ENCODE measurements at places on chromosomes 12 and 14.

- no peak for DNase-seq
- peak overlapping the region; percentile 92 for H3K27ac ChIP-seq
- H3K27me3 ChIP-seq, result no peaks in the 10 kb centered on the region
- H3K4me1 ChIP-seq, result peaks cover 21% of the 10 kb centered on the region
- peaks cover 7% of the 10 kb centered on the region for H3K36me3 ChIP-seq
- H3K4me3 ChIP-seq, result peak overlapping the region; percentile 97
These were observed 471 bp downstream of the XPOT start for GRCh38 chr12:64404470-64405256.

GRCh38 chr14:21268617-21269251 lies 508 bp downstream of the HNRNPC start:
- peaks cover 58% of the 10 kb centered on the region for H3K36me3 ChIP-seq
- no peaks in the 10 kb centered on the region for H3K27me3 ChIP-seq
- H3K4me1 ChIP-seq, result peaks cover 48% of the 10 kb centered on the region
- peak overlapping the region; percentile 99 for H3K4me3 ChIP-seq
- H3K27ac ChIP-seq, result peak overlapping the region; percentile 100
- DNase-seq, result no peak

GRCh38 chr14:104116288-104116755 lies 22.1 kb upstream of the KIF26A start:
- DNase-seq, result no peak
- H3K27ac ChIP-seq, result no peak overlapping the region
- no peaks in the 10 kb centered on the region for H3K4me1 ChIP-seq
- H3K36me3 ChIP-seq, result no peaks in the 10 kb centered on the region
- peaks cover 53% of the 10 kb centered on the region for H3K27me3 ChIP-seq

GRCh38 chr12:129002427-129002826 lies 149.1 kb downstream of the GLT1D1 start:
- DNase-seq, result no peak
- no peak overlapping the region for H3K4me3 ChIP-seq
- H3K4me1 ChIP-seq, result no peaks in the 10 kb centered on the region
- H3K27ac ChIP-seq, result no peak overlapping the region
- H3K36me3 ChIP-seq, result no peaks in the 10 kb centered on the region

- DNase-seq, result no peak
- no peaks in the 10 kb centered on the region for H3K36me3 ChIP-seq
- no peak overlapping the region for H3K27ac ChIP-seq
- no peaks in the 10 kb centered on the region for H3K4me1 ChIP-seq
- H3K27me3 ChIP-seq, result peaks cover 8% of the 10 kb centered on the region
These were observed 76.5 kb downstream of the SNAPC1 start for GRCh38 chr14:61838661-61839245.

DNA sequence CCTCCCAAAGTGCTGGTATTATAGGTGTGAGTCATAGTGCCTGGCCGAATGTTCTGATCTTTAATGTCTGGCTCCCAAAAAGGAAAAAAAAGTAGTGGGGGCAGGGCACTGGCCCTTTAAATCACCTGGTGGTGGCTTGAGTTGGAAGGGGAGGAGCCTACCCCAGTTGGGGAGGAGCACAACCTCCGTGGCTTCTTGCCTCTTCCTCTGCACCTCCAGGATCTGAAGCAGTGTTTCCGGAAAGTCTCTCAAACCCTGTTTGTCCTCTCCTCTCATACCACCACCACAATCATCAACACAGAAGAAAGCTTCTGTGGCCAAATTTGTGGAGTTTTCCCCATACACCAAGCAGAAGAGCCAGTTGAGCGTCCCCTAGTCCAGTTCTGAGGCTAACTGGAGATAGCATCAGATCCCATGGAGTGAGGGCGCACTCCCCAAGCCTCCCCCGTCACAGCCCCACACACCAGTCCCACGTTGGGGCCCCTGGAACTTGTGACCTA lies 24.3 kb upstream of the RCOR1 start:
- no peak for DNase-seq
- no peak overlapping the region for H3K27ac ChIP-seq
- H3K4me3 ChIP-seq, result peak overlapping the region; percentile 23
- H3K27me3 ChIP-seq, result peaks cover 1% of the 10 kb centered on the region
- H3K4me1 ChIP-seq, result peaks cover 8% of the 10 kb centered on the region

DNA sequence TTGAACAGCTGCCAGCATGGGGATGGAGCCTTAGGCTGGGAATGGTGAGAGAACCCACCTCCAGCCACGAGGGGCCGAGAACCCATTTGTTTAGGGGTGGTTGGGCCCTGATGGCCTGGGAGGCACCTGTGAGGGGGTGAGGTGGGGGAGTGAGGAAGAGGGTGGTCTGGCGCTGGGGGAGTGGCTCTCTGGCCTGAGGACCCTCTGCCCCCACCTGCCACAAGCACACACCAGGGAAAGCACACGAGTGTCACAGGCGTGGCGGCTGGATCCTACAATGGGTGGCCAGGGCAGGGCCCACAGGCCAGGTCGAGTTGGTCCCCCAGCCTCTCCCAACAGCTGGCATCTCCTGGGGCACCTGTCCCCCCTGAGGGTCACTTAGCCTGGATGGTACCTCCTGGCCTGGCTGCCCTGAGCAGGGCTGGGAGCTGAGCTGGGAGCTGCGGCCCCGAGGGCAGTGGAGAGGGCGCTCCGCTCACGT lies 340.5 kb downstream of the TMEM121 start:
- no peak for DNase-seq
- no peaks in the 10 kb centered on the region for H3K27me3 ChIP-seq
- H3K4me3 ChIP-seq, result no peak overlapping the region
- H3K36me3 ChIP-seq, result peaks cover 5% of the 10 kb centered on the region
- H3K4me1 ChIP-seq, result peaks cover 10% of the 10 kb centered on the region

DNA sequence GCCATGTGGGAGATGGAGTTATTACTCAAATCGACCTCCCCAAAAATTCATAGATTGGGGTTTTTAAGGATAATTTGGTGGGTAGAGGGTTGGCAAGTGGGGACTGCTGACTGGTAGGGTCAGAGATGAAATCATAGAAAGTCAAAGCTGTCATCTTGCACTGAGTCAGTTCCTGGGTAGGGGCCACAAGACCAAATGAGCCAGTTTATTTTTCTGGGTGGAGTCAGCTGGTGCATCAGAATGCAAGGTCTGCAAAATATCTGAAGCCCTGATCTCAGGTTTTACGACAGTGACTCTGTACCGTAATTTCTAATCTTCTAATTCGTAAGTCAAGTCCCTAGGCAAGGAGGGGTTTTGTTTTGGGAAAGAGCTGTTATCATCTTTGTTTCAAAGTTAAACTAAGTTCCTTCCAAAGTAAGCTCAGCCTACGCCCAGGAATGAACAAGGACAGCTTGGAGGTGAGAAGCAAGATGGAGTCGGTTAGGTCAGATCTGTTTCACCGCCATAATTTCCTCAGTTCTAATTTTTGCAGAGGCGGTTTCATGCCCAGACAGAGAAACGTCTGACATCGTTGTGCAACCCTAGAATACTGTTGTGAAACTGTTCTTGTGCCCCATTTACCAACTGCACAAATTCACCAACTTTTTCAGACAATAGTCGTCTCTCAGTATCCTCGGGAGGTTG lies 104.5 kb upstream of the SFSWAP start:
- no peaks in the 10 kb centered on the region for H3K27me3 ChIP-seq
- H3K4me1 ChIP-seq, result peaks cover 62% of the 10 kb centered on the region
- H3K36me3 ChIP-seq, result no peaks in the 10 kb centered on the region
- no peak overlapping the region for H3K4me3 ChIP-seq
- no peak overlapping the region for H3K27ac ChIP-seq
- no peak for DNase-seq

GRCh38 chr12:45400991-45401390 lies 185.1 kb downstream of the ANO6 start:
- no peak for DNase-seq
- H3K36me3 ChIP-seq, result peaks cover 21% of the 10 kb centered on the region
- no peak overlapping the region for H3K27ac ChIP-seq
- no peak overlapping the region for H3K4me3 ChIP-seq
- H3K27me3 ChIP-seq, result no peaks in the 10 kb centered on the region

DNA sequence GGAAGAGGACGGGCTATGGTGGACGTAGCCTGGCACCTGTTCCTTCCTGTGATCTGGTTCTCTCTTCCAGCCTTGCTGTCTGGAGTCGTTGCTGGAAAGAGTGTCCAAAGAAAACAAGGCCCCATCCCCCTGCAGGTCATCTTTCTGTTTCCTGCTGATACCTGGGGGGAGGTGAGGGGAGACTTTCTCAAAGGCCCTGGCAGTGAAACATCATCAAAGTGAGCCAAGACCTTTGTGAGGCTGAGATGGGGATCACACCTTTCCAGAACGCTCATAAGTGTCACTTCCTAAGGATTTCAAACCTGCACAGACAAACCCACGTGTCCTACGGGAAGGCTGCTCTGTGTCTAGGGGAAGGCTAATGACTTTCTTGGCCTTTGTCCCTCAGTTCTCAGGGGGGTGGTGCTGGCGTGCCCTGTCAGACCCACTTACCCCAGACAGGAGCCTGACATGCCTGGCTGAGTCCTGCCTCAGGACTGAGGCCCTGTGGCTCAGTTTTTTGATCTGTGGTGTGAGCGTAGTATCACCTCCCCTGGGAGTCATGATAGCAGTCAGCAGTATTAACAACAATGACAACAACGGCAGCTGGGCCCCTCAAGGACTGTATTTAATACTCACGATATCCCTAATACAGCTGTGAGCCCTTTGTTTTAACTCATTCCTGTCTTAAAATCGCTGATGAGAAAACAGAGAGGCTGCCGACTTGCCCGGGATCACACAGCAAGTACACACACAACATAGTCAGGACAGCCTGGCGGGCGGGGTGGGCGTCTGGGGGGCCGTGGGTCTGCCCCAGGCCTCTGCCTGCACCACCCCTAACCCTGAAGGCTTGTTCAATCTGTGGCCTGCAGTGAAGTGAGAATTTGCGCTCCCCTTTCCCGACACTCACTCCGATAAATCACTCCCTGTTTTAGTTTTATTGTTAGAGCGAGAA lies 235.2 kb downstream of the SLC41A2 start:
- no peak overlapping the region for H3K4me3 ChIP-seq
- H3K36me3 ChIP-seq, result peaks cover 19% of the 10 kb centered on the region
- DNase-seq, result no peak
- no peaks in the 10 kb centered on the region for H3K27me3 ChIP-seq

DNA sequence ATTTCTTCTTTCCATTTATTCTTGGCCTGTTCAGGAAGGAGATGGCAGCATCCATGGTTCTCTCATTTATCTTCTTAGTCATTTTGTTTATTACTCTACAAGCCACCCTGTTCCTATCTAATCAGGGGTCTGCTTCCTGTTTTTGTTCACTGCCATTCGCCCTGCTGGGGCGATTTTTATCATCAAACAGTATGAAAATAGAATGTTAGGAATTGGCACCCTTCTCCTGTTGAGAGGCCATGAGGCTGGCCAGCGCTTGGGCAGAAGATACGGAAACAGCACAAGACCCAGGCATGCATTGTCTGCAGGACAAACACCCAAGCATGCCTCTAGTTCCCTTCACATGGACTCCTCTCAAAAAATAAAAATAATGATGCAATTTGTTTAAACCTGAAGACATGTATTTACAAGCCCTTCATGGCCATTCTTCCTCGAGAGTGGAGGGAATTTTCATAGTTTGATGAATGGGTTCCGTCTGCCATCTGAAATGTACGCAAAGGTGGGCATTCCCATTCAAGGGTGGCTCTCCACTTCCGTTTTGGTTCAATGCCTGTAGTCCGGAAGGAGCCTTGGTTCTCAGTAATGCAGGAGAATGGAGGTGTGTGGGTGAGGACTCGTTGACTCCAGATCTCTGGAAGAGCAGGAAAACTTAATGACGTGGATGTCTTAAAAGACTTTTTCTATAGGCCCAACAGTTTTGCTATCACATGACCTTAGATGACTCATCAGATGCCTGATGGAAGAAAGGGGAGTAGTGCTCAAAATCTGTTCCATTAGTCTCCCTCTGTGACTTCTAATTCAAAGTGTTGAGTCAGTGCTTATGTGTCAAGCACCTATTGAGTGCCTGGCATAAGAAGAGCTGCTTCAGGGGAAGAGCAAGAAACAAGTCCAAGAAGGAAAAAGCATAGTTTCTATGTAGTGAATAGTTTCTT lies 252.4 kb upstream of the TBX3 start:
- H3K4me3 ChIP-seq, result no peak overlapping the region
- no peak for DNase-seq

GRCh38 chr12:55797068-55797467 lies 20.5 kb downstream of the SARNP start:
- H3K27me3 ChIP-seq, result no peaks in the 10 kb centered on the region
- peaks cover 70% of the 10 kb centered on the region for H3K36me3 ChIP-seq
- DNase-seq, result no peak
- H3K4me1 ChIP-seq, result peaks cover 8% of the 10 kb centered on the region
- H3K4me3 ChIP-seq, result no peak overlapping the region

GRCh38 chr12:98998697-98999299 lies 353.7 kb downstream of the APAF1 start:
- H3K4me1 ChIP-seq, result no peaks in the 10 kb centered on the region
- no peak for DNase-seq
- H3K27me3 ChIP-seq, result peaks cover 17% of the 10 kb centered on the region
- no peak overlapping the region for H3K27ac ChIP-seq

GRCh38 chr14:91281346-91281745 lies 36.8 kb upstream of the GPR68 start:
- H3K27ac ChIP-seq, result no peak overlapping the region
- DNase-seq, result no peak
- peaks cover 90% of the 10 kb centered on the region for H3K36me3 ChIP-seq
- H3K4me3 ChIP-seq, result no peak overlapping the region

- DNase-seq, result no peak
- no peaks in the 10 kb centered on the region for H3K36me3 ChIP-seq
- H3K27me3 ChIP-seq, result peaks cover 21% of the 10 kb centered on the region
These were observed 330.5 kb downstream of the AACS start for GRCh38 chr12:125395583-125396215.

Measured in central memory CD8-positive, alpha-beta T cell (primary cell).